ENCODE measurements at places on chromosomes 1 and 21.

DNA sequence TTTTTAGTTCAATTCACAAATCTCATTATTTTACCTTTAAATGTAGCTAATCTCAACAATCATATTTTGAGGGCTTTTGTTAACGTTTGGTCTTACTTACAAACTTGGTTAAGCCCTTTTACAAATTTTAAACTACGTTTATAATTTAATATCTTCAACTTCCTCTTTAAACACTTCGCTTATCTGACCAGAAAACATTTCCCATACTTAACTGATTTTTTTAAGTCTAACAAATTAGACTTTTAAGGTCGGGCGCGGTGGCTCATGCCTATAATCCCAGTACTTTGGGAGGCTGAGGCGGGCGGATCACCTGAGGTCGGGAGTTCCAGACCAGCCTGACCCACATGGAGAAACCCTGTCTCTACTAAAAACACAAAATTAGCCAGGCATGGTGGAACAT is 300.9 kb downstream of the LMX1A start:
- DNase-seq = no peak

- DNase-seq = no peak
Measured at GRCh38 chr1:12387641-12388040, 157.8 kb downstream of the VPS13D start.

- no peak for DNase-seq
Measured at GRCh38 chr1:241332987-241333386, 24.0 kb downstream of the RGS7 start.

GRCh38 chr1:154622503-154623039 is 14.6 kb upstream of the ADAR start:
- no peak for DNase-seq

DNA sequence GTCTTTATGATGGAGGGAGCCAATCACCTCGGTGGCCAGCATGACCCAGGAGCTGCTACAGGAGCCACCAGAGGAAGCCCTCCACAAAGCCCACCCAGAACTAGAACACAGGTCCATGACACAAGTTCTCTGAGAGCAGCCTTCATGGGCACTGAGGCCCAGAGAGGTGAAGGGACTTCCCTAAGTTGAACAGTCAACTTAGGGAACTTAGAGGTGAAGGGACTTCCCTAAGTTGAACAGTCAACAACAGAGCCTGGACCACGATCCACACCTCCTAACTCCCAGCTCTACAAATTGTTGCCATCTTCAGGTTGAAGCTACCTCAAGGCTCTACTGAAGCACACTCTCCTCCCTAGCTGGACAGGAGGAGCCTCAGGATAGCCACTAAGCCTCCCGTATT is 132.7 kb downstream of the CCDC185 start:
- DNase-seq = no peak

GRCh38 chr1:78721136-78721535 is 71.5 kb downstream of the IFI44 start:
- DNase-seq = no peak

- no peak for DNase-seq
Measured at GRCh38 chr21:37553078-37553481, 186.5 kb downstream of the DYRK1A start.

DNA sequence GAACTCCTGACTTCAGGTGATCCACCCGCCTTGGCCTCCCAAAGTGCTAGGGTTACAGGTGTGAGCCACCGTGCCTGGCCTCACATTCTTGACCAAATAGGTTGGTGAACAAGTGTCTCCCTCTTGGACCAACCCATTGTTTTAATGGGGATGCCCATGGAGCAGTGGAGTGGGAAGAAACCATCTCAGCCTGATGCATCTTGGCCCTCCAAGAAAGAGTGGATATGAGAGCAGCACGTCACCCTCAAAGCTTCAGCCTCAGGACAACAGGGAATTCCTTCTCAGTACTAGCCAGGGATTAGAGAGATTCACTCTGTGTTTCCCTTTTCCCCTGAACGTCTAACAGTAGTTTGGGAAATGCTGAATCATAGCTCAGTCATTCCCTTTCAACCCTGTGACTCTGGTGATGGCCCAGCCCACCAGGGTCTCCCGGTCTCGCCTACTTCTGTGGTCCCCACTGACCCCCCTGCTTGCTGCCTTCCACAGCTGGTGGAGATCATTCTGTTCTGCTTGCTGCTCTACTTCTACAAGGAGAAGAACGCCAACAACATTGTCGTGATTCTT is 37.4 kb downstream of the NIPAL3 start:
- DNase-seq = no peak

DNA sequence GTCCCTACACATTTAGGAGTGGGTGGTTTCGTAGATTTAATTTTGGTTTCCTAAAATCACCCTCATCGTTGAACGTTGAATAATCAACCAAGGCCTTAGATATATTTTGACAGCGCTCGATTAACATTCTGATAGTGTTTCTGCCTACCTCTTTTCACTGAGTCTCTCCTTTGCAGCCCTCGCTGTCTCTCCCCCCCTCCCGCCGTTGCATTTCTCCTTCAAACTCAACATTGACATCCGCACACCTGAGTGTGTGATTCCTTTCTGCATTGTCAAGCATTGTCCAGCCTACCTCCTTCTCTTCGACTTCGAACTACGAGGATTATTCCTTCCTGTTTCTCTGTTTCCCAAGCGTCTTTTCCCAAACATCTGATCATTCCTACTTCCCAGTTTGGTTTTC is 1.8 kb upstream of the ADAMTS1 start:
- DNase-seq = no peak

All from endothelial cell (in vitro differentiated cells).